Right ventricle myocardium superior (tissue), 1 donor: ENCODE measurements at places on chromosomes 1 and 21. TPM values are rescaled to one million over a fixed set of nuclear protein-coding genes. Genes with fewer than 3 reads are reported as not detected.

Gene UBL4B
- not detected for total RNA-seq

Gene OR2L2
- not detected for total RNA-seq

Gene BATF3
- 1.3 TPM for total RNA-seq

Gene CDK11B
- 23.6 TPM for total RNA-seq

Gene S100A14
- 5.8 TPM for total RNA-seq

Gene NHLH1
- not detected for total RNA-seq

Gene C1orf226
- total RNA-seq: 5.3 TPM

Gene ALPL
- 9.4 TPM for total RNA-seq

Gene SPATA21
- total RNA-seq: not detected

Gene CCDC181
- total RNA-seq: 0.56 TPM

Gene LRRC40
- total RNA-seq: 10.2 TPM

GRCh38 chr1:172004671-172005070 lies 163.4 kb downstream of the DNM3 start:
- no peak for DNase-seq

- no peak for DNase-seq
Measured at GRCh38 chr1:8813991-8814390, 3.4 kb downstream of the RERE start.

DNA sequence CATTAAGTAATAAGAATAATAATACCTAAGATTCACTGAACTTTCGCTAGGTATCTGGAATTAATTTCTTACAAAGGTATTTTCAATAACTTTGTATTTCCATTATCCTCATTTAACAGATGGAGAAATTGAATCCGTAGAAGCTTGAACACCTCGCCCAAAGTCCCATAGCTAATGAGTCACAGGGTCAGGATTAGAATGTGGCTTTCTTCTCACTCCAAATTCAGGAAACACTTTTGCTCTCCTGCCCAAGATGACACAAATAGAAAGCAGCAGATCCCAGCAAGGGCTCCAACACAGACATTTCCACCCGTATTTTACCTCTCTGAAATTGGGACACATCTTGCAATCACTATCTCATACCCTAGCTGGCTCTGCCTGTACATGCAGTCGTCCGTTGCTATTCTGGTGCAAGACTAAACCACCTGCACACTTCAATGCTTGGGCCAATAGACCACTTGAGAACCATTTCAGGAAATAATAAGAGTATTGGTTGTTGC lies 125.9 kb upstream of the GREM2 start:
- DNase-seq: no peak

- no peak for DNase-seq
Measured at GRCh38 chr1:59532102-59532501, 235.2 kb downstream of the FGGY start.

GRCh38 chr1:183023601-183024316 lies 539 bp downstream of the LAMC1 start:
- DNase-seq: peak; percentile 72

DNA sequence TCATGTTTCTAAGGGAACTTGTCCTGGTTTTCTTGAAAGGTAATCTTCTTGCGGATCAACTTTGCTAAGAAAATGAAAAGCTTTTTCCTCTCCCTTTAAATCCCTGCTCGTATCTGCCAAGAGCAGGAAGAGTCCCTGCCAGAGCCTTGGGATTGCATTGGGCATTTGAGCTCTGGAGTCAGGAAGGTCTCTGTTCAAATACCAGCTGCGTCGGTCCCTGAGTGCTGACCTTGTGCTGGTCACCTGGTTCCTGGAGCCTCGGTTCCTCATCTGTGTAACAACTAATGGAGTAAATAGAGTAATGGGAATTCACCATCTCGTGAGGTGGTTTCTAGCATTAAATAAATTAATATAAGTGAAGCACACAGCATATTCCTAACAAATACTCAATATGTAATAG lies 274.6 kb upstream of the TMEM51 start:
- DNase-seq: no peak

DNA sequence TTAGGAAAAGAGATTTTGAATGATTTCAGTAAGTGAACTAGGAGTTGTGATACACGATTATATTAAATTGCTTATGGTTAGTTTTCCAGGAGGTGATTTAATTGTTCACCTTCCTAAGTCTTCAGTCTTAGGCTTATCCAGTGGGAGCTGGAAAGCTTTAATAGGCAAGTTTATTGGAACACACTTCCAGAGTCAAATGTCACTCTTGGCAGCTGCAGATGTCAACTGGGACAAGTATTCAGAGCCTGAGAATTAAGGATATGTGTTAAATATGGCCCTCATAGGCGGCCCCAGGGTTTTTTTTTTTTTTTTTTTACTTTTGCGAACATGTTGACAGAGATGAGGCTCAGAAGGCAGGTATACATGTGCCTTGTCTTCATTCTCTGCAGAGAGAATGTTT lies 29.2 kb downstream of the UCK2 start:
- no peak for DNase-seq

GRCh38 chr1:97903626-97904025 lies 17.2 kb downstream of the DPYD start:
- DNase-seq: no peak

GRCh38 chr1:245096311-245097066 lies 58.3 kb upstream of the KIF26B start:
- no peak for DNase-seq

DNA sequence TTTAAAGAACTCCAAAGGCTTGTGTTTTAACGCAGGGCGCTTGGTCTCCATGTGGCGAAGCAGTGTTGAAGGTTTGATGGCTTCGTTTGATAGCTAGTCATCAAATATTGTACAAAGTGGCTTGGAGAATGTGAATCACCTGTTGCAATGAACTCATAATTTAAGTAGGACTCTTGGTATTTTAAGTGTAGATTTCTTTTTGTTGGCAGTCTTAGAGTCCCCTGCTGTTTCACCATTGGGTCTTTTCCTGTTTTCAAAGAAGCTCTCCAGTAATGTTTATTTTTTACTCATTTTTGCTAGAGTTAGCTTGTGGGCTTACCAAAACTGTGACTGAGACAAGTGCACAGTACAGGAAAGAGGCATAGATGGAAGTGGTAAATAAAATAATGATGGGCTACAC lies 26.2 kb downstream of the RASAL2 start:
- no peak for DNase-seq

GRCh38 chr1:94490556-94490955 lies 51.0 kb downstream of the F3 start:
- DNase-seq: no peak

DNA sequence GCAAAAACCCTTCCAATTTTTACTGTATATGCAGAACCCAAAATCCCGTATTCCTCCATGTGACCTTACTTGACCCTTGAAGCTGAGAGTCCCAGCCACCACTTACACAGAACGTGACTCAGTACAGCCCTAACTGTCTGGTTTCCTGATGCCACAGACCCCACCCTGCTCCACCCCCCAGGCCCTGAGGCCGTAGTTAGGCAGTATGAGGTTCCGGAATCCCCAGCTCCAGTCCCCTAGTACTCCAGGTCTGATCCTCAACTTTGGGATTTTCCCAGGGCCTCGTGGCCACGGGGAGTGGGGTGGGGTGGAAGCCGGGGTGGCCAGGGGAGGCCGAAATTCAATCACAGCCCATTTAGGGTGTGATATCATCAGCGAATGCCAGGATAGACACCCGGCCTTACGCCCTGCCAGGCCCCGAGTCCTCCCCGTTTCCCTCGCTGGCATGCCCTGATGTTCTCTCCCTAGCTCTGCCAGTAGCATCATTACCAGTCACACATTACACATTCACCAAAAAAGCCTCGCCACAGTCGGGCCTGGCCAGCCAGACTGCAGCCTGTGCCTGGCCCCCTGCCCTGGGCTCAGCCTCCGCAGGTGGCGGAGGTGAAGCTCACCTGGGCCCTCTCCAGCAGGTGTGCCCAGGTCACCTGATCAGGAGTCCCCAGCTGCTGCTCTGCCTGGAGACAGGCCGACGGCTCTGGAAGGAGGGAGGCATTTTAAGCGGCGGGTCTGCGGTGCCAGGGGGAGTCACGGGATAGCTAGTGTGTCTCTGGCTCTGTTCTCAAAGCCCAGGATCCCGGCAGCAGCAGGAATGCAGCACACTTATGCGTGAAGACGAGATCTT lies 70.8 kb downstream of the SCCPDH start:
- no peak for DNase-seq

DNA sequence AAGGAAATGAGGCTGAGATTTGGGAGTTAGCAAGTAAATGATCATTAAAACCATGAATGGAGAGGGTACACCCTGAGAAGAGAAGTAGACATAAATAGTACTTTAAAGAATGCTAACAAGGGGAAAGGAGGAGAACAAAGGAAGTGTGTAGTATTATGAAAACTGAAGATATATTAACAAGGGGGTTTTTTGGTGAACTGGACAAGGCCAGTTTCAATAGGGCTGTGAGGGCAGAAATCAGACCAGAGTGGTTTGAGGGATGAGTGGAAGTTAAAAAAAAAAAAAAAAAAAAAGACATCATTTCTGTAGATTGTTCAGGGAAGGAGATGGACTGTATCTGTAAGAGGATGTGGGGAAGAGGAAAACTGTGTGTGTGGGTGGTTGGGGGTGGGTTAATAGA lies 137.1 kb downstream of the PLA2G4A start:
- no peak for DNase-seq

GRCh38 chr21:40636026-40636425 lies 210.9 kb downstream of the DSCAM start:
- no peak for DNase-seq

GRCh38 chr1:25616095-25616986 lies at the start of gene MAN1C1:
Gene MAN1C1, plus strand, starts transcription at chr1:25616791. Its CDS starts 1,007 bp downstream, at chr1:25617798.
- peak; percentile 94 for DNase-seq

- no peak for DNase-seq
Measured at GRCh38 chr1:172255223-172255560, 165.3 kb upstream of the C1orf105 start.

DNA sequence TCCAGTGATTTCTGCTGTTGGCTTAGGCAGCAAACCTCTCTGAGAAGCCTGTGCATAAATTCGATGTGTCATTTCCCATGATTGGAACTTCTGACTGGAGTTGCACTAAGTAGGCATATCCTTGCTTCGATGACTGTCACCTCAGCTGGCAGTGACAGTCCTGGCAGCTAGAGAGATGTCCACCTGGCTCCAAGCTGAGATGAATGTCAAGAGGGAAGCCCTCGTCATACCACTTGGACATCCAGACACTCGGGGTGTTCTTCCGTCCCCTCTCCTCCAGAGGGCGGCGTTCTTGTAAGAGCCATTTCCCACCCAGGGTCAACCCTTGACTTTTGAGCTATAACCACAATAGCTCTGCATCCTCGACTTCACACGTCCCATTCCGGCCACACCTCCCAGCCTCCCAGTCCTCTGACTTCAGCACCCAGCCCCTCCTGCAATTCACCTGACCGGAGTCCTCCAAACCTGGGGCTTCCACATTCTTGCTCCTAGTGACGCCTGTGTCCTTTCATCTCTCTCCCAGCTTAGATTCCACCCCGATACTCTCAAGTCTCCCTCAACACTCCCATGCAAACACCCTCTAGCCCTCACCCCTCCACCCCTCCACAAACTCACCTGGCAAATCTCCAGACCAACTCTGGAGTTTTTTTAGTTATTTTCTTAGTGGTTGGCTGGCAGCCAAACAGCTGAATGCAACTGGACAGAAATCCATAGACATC lies 17.3 kb downstream of the CA6 start:
- DNase-seq: no peak

DNA sequence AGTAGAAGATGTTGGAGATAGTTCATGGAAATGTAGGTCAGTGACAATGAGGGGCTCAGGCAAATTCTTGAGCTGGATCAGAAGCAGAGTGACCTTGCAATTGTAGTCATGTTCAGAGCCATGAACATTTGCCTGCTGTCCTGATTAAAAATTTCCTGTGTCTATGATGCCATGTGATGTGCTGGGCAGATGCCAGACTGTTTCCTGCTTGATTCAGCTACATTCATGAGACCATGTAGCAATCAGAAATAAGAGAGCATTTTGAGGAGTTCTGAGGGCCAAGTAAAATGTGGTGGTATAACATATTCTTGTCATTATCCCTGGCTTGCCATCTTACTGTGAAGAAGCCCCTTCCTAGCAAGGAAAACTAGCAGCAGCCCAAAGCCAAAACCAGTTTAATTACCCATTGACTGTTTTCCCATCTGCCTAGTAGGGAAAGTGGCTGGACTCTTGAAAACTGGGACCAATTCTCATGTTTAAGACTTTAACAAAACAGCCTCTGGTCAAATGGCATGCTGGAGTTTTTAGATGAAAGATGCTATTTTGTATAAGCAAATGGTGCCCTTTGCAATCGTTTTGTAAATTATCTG lies 118.3 kb downstream of the NOS1AP start:
- DNase-seq: no peak

DNA sequence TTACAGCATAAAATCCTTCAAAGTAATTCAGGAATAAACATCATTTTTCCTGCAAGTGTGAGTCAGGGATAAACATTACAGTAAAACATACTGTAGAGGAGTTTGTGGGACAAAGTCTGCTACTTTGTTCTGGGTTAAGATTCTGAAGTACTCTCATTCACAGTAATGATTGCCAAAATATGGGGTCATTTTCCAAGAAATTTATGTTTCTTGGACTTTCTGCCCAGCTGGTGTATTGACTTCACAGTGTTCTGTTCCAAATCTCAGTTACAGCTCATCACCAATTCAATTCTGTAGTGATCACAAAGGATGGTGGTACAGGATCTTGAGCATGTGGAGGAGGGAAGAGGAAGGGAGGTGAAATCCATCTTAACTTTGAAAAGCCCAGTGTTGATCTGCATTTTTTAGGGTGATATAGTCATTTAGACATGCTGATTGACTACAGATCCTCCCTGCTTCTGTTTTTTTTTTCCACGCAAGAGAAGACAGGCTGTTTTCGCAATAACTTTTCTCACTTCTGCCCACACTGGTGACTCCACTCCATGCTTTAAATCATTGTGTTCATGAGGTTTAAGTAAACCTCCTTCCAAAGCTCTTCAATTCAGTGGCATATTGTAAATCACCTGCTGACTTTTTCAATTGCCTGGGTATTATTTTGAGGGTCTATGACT lies 60.4 kb upstream of the C1orf53 start:
- no peak for DNase-seq

DNA sequence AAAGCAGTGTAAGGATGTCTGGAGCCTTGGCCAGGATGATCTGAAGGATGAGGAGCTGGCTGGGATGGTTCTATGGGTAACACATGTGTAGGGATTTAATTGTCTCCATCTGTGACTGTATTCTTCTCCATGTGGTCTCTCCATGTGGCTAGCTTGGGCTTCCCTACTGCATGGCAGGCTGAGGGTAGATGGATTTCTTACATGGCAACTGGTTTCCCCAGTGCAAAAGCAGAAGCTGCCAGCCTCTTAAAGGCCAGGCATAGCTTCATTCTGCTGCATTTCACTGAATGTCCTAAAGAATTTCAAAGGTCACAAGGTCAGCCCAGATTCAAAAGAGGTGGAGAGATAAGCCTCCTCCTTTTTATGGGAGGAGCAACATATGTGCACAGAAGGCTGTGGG lies 61.7 kb downstream of the XCL2 start:
- no peak for DNase-seq
